ENCODE measurements at places on chromosomes 12 and 14.
A peak's percentile ranks its signal among the peaks of the same experiment; 100 is the strongest.

- no peak for DNase-seq
These were observed 8.7 kb upstream of the PLEKHA5 start for GRCh38 chr12:19120795-19121194.

GRCh38 chr14:99677231-99678140 is 6.6 kb upstream of the CYP46A1 start:
- no peak for DNase-seq

GRCh38 chr14:95316821-95317220 is 2.9 kb downstream of the CLMN start:
- no peak for DNase-seq

GRCh38 chr12:3222979-3223378 is 145.8 kb downstream of the TSPAN9 start:
- no peak for DNase-seq

DNA sequence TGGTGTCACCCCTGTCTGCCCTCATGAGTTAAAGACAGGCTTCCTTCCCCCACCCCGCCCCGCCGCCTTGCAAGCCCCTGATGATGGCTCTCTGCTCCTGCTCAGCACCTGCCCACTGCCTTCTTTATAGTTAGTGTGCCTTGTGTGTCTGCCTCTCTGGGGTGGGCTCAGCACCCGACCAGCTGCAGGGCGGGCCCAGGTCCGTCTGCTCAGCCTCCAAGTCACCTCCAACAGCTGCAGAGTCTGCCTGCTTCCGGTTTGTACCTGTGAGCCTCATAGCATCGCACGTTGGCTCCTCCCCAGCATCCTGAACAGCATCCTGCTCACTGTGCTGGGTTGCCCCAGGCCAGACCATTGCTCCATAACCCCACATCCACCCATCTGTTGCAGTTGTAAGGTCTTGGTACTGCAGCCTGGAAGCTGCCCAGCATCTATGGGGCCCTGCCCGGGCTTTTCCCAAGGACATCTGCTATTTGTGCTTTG is 3.5 kb downstream of the TGFB3 start:
- DNase-seq: no peak

GRCh38 chr14:68512088-68512487 is 280.8 kb downstream of the ZFP36L1 start:
- no peak for DNase-seq

GRCh38 chr12:117986705-117987469 is 18.1 kb upstream of the KSR2 start:
- no peak for DNase-seq

- DNase-seq: peak; percentile 56
These were observed at the start of gene DGLUCY for GRCh38 chr14:91113829-91114078. DGLUCY (plus strand) TSS chr14:91114073; CDS start chr14:91160295, 46,222 bp downstream.

- no peak for DNase-seq
These were observed 1.2 kb downstream of the GSC start for GRCh38 chr14:94768521-94769390.

- DNase-seq: no peak
These were observed 373.1 kb downstream of the SOX5 start for GRCh38 chr12:23576372-23576771.

- no peak for DNase-seq
These were observed 105.2 kb upstream of the RESF1 start for GRCh38 chr12:31853977-31854376.

DNA sequence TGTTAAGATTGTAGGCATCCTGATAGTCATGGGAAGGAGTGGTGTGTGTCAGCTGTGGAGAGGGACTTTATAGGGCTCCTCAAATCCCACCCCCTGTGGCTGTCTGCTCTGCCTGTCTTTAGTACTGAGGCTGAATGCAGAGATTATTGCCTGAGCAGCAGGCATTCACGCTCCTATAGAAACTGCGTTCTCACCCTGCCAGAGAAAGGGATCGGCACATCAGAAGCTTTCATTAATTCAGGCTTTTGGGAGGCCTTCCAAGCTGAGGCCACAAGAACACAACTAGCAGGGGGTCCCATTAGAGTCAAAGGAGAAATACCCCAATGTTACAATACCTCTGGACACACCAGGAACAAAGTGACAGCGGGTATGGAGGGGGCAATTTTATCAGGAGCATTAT is 12.6 kb downstream of the KCNK10 start:
- no peak for DNase-seq

DNA sequence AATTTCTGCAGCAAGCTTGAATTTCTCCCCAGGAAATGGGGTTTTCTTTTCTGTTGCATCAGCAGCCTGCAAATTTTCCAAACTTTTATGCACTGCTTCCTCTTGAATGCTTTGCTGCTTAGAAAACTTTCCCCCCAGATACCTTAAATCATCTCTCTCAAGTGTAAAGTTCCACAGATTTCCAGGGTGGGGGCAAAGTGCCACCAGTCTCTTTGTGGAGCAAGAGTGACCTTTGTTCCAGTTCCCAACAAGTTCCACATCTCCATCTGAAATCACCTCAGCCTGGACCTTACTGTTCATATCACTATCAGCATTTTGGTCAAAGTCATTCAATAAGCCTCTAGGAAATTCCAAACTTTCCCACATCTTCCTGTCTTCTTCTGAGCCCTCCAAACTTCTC is 241.6 kb upstream of the TMTC1 start:
- DNase-seq: no peak
